Adipocyte (in vitro differentiated cells): ENCODE measurements at places on chromosomes 7 and 10.

GRCh38 chr10:36232935-36233334, 590.8 kb upstream of the FZD8 start:
- DNase-seq: no peak

DNA sequence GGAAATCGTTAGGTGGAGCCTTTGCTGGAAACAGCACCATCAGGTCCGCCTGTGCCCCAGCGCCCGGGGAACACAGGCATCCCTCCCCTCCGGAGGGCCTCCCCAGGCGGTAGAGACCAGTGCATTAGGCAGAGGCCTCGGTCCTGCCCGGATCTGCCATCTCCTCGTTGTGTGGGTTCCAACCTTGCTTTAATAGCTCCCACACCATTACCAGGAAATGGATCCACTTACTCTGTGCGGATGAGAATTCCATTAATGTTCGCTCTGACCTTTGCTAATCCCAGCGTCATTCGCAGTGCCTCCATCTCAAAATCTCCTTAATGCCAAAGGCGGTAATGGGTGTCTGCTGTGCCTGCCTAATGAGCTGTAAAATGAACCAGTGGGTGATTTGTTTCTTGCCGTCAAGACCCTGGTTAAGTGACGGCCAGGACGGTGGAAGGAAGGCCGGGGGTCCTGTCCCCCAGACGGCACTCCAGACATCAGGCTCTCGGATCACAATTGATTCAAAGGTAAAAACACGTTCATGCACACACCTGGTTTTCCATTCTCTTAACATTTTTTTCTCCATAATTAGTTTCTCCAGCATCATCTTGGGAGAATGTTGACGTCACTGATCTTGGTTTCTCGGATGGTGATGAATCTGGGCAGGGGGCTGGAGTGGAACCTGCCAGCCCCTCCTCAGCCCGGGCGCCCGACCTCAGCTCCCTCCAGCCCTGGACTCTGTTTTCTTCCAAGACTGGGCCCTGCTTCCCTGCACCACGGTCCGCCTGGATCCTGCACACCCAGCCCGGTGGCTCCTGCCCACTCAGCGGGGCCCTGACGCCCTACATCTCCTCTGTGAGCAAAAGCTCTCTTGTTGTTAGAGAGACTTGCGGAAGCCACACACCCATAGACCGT, 22.8 kb upstream of the FAM20C start:
- no peak for DNase-seq

DNA sequence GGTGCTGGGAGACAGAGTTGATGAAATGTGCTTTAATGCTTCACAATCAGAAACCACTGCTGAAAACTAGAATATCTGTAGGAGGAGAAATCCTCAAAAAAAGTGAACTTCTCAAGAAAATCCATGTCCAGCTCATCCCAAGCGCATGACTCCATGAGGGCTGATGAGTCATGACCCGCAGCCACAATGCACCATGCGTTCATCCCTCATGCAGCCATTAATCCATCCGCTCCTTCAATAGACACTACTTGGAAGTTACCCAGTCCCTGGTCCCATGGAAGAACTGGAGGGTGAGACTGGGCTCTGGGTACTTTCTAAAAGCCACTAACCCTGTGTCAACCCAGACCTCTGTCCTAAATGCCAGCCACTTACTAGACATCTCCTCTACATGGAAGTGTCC, 24.4 kb downstream of the TMEM273 start:
- DNase-seq: no peak

DNA sequence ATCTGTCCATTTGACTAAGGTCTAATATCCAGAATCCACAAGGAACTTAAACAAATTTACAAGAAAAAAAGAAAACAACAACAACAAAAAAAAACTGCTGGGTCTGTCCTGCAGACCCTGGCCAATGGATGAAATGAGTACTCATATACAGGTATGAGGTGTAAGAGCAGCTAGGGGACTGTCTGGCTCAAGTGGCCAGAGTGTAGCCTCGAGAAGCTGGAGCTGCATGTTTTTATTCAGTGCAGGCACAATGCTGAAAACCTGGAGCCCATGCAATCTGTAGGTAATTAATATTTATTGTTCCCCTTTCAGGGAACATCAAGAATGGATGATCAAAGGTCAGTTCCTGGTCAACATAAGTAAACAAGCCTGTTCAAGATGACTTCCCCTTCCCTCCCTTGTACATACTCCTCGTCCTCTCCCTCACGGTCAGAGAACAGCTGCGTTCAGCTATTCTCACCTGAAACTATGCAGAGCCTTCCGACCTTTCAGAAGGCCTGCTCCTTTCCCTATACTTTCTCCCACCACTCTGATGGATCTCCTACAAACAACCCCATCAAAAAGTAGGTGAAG, 15.5 kb downstream of the CYP2C19 start:
- DNase-seq: no peak

DNA sequence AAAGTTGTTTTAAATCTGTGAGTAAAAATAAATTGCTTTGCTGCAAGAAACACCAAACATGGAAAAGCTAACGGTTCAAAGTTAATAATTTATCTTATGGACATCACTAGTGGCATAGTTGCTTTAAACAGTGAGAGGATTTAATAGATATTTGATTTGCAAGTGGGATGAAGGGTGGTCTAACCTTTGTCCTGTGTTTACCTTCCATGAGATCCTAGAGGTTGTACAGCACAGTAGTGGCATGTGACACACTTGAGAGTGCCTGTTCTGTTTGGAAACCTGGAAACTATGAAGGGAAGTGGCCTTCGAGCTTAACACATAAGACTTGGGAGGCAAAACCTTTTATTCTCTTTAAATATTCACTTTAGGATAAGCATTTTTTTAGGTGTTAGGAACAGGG, 16.0 kb downstream of the EGFR start:
- DNase-seq: no peak

DNA sequence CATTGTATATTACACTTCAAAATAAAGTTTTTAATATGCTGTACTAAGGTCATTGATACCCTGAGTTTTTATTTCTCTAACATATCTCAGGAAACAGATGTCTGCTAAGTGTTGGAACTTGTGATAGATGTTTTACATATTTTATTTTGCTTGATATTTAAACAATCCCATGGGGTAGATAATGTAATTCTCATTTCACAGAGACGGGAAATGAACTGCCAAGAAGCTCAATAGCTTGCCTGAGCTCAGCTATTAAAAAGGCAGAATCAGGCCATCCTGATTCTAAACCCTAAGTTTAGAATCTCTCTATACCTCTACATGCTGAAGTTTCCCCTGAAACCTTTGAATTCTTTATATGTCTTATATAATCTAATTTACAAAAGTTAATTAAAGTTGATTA, 126.3 kb downstream of the LRRC18 start:
- no peak for DNase-seq

- no peak for DNase-seq
These were observed 105.0 kb downstream of the DLG5 start for GRCh38 chr10:77821551-77821950.

DNA sequence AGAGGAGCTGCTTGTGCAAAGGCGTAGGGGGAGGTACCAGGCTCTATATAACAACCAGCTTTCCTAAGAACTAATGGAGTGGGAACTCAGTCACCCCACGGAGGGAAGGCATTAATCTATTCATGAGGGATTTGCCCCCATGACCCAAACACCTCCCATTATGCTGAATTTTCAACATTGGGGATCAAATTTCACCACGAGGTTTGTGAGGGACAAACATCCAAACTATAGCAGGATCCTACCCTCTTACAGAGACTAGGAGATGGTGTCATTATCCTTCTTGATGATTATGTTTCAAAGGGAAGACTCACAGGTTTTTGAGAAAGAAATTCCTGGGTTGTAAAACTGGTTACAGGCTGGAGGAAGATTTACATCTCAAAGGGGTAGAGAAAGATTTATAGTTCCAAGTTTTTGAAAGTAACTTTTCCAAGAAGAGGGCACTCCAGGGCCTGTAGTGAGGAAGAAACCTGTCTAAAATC, 295.0 kb upstream of the DKK1 start:
- DNase-seq: no peak

DNA sequence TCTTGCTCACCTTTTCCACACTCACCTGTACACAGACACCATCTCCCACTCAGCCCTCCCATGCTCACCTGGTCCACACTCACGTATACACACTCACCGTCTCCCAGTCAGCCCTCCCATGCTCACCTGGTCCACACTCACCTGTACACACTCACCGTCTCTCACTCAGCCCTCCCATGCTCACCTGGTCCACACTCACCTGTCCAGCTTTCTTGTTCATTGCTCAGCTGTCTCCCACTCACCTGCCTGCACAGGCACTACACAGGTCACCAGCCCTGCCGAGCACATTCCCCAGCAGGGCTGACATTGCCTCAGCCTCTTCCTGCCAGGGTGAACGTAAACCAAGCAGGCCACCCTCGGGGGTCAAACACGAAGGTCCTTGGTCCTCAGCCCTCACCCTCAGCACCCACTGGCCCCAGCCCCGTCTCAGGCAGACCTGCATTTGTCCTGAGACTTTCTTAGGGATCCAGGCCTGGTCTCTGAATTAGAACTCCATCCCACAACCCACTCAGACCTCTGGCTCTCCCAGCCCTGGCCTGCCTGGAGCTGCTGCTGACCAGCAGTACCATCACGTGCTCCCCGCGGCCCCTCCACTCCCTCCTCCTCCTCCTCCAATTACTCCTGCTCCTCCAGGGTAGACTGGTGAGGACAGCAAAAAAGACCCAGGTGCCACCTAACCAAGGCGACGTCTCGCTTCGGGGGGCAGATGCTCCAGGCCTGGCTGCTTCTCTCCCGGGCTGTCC, 12.8 kb upstream of the DNAAF5 start:
- no peak for DNase-seq

GRCh38 chr7:52017802-52018679, 701.4 kb upstream of the COBL start:
- no peak for DNase-seq

DNA sequence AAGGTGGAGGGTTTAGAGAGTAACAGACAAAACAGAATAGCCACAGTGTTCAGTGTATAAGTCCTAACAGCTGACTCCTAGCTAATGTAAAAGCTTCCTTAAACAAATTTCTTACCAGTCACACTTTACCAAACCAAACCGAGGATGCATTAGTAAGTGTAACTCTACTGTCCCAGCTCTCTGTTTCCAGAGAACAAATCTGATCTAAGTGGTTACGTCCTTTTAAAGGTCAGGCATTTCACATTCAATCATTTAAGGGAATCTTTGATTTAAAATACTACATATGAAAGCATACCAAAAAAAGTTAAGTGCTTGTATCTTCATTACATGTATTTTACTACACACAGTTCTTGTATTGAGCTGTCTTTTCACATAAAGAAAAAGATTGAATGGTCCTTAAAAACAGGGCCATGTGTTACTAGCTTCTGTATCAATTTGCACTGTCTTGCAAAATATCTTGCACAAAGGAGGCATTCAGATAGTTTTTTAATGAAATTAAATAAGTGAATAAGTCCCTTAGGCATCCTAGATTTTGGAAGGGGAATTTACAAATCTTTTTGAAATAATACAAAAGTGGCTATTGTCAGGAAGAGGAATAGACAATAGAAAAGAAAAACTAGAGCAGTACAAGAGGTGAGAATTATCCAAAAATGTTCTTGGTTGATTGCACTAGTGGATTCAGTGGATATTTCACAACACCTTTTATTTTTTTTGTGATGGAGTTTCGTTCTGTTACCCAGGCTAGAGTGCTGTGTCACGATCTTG, 58.4 kb upstream of the SPOCK2 start:
- DNase-seq: peak; percentile 48

GRCh38 chr7:18497800-18498199, 2.3 kb downstream of the HDAC9 start:
- no peak for DNase-seq

DNA sequence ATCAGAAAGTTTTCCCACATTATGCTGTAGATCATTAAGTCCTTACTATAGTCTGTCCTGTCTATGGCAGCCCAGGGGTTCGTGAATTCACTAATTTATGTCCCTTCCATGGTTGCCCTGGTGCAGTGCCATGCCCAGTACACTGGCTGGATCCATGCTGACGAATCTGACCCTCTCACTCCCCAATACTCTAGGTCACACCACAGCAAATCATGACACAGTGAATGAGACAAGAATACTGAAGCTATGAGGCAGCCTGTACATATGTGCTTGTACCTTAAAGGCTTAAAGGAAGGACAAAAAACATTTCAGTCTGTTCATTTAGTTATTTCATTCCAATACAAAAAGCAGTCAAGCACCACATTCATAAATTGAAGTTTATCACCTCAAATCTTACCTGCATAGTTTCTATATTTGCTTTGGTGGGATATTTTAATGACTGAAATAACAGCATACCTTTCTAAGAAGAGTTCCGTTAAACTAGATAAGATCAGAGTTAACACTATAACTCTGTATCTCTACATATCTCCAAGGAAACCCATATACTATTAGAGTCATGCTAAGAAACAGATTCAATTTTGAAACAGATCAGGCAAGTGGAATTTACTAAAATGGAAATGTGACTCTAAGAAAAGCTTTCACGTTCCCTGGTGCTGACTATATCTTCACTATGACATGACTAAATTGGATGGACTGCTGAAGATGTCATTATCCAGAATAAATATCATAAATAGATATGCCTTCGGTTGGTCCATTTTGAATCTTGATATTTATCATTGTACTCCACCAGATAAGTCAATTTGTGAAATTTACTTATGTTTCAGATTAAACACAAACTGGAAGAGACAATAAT, 36.7 kb downstream of the OSBPL3 start:
- DNase-seq: no peak

GRCh38 chr7:83211685-83212084, 49.0 kb upstream of the PCLO start:
- DNase-seq: no peak

DNA sequence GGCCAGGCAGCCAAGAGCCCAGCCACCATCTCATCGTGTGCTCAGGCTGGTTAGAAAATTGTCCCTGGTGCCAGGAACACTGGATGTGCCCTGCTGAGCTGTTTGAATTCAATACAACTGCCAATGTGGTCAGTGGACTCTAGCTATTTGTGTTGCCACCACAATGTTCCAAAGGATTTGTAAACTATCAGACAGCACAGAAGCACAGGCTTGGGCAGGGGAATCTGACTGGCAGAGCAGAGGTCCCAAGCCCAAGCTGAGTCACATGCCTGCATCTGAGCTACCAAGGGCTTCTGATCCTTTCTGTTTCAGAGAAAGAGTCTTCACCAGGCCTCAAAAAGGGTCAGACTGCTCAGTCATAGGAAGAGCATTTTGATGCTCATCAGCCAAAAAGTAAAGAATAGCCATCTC, 232.1 kb upstream of the SEMA3C start:
- peak; percentile 20 for DNase-seq

DNA sequence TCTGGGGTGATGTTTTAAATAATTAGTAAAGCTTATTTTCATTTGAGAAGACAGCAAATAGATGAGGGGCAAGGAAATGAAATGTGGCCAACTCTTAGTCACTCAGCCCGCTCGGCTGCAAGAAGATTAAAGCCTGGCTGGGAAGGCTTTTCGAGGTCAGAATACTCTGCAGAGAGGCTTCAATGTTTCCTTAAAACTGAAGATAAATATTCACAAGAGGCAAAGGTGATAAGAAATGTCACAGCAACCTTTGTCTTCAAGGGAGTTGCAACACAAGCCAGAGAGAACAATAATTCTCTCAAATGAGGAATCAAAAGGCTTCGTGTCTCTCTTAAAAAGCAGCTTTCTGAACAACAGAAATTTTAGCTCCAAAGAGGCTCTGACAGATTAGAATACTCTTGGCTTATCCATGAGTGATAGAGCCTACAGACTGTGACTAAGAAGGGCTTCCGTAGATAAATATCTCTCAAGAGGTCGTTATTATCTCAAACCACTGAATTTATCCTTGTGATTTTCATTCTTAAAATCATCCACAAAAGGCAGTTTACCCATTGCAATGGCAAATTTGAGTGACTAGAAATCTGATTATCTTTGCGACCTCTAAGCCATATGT, 92.5 kb downstream of the KLF6 start:
- DNase-seq: no peak
